ENCODE measurements at places on chromosomes 5 and 9. TPM values are rescaled to one million over a fixed set of nuclear protein-coding genes. Genes with fewer than 3 reads are reported as not detected.

DNA sequence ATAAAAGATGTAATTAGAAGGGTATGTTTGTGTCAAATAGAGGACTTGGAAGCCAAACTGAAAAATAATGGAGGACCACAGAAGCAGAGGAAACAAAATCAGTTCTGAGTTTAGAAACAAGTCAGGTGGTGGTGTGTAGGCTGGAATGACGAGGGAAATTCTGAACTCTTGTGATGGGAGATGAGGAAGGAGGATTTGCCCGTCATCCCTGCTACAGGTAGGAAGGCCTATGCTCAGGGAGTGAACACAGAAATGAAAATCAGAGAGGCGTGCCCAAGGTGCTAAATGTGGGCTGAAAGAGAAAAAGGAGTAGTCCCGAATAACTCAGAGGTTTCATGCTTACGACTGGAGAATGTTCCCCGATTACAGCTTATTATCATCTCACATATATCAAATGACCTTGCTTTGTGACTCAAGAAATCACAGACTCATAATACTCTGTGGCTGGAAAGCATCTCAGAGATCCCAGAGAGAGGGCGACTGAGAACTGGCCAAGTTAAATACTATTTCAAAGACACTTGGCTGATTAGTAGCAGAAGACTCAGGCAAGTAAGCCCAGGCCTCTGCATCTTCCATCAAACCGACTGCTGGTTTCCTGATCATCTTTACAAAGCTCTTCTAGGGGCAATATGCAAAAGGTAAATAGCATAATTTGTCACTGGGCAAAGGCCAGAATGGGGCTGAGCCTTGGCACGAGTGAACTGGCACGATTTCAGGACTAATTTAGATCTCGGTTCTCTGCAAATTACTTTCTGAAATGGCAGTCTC lies 126.0 kb downstream of the SUSD1 start:
- DNase-seq, result no peak

DNA sequence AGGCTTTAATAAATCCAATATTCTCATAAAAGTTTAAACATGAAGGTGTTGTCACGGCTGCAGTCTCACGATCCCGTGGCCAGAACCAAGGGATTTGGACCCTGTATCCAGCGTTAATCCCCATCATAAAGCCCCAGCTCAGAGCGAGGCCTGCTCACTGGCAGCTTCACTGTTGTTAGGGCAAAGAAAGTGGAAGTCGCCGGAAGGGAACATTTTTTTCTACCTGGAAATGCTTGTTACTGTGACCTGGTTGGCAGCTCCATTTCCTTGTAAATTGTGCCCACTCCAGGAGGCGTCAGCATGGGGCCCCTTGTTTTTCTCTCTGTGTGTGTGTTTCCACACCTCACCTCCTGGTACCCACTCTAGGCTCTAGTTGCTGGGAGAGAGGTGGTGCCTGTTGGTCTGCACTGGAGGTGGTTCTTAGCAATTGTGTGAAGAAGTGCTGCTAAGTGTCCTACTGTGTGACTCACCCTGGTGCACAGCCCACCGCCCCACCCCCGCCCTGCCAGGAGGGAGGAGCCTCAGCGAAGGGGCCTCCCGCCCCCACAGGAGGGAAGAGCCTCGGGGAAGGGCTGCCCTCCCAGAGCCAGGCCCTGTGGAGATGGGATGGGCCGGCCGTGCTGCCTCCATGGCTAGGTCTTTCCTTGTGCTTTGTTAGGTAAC lies 105.1 kb downstream of the EHMT1 start:
- no peak for DNase-seq

- DNase-seq, result no peak
These were observed 2.2 kb downstream of the G3BP1 start for GRCh38 chr5:151773951-151774350.

DNA sequence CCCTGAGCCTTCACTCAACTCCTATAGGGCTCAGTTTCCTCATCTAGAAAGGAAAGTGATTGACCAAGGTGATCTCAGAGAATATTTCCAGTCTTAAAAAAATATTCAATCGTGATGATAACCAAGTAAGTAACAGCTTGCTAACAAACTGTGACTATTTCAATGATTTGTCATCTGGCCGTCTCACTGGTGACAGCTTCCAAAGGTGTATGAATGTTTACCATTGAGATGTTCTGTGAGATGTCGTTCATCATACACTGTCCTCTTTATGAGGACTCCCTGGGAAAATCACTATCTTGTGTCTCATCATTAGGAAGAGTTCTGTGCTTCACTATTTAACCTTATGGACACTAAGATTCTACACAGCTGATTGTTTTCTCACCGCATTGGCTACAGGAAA lies 75.7 kb downstream of the GLIS3 start:
- no peak for DNase-seq

- no peak for DNase-seq
These were observed 115.8 kb upstream of the CCL21 start for GRCh38 chr9:34825775-34826174.

The GM2A gene
- 19.6 TPM for total RNA-seq

The CTXN3 gene
- total RNA-seq, result not detected

GRCh38 chr9:124527781-124528180 lies 20.6 kb upstream of the NR5A1 start:
- DNase-seq, result no peak

DNA sequence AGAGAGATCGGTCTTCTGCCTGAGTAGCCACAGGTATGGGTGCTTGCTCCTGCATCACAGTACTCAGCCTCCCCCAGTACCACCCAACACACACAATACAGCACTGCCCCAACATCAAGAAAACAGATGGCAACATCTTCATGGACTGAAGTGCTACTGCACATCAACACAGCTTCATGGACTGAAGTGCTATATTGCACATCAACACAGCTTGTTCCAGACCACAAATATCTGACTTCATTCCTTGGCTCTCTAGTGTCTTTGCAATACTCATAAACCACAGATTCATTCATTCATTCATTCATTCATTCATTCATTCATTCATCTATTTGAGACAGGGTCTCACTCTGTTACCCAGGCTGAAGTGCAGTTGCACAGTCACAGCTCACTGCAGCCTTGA lies 31.1 kb upstream of the PCA3 start:
- DNase-seq, result no peak

GRCh38 chr5:5688925-5689310 lies 266.4 kb downstream of the ICE1 start:
- no peak for DNase-seq

The PCDHGA5 gene
- 0.11 TPM for total RNA-seq

- no peak for DNase-seq
These were observed 4.8 kb downstream of the HBEGF start for GRCh38 chr5:140341591-140341990.

DNA sequence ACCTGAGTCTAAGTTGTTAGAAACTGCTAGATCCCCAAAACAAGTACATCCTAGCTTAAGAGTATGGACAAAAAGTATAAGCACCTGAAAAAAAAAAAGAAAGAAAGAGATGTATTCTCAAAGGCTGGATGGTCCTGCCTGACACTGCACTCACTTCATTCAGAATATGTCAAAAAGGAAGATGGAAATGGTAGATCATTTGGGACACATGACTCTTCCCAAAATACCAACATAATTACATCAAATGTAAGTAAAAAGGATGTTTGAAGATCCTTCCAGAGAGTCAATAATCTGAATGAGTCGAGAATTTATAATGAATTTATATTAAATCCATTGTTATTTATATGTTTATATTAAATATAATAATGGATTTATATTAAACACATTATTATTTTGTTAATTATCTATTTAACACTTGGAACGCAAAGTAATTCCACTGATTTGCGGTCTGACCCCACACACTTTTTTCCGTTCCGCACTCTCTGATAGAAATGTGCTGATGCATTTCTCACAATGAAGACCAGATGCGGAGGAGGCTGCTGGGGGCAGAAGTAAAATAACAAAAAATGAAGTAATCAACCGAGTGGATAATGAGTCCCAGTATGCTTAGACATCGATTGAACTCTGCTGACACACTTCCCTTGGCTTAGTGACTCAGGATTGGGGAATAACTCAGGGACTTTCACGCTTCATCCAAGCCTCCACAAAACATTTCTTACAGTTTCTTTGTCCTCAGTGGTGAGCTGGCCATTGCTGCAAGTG lies 201.2 kb downstream of the ADAMTS12 start:
- DNase-seq, result no peak

- DNase-seq, result no peak
These were observed 330.1 kb downstream of the ADAMTS6 start for GRCh38 chr5:65151614-65152013.

DNA sequence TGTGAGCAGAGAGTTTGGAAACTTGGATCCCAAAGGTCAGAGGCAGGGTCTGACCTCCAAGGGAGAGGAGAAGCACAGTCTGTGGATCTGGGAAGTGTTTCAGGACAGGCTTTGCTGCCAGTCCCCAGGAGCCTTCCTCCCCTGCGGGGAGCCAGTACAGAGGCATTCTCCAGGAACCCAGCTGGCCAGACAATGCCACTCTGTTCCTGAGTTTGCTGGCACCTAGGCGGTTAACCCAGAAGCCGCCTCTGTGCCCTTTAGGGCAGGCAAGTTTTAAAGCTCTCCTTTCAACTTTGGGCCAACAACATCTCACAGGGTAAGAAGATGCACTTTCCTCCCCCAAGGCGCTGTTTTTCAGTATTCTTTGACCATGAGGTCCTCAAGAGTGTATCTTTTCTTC lies 37.0 kb upstream of the FGF1 start:
- DNase-seq, result no peak

The RNF183 gene
- total RNA-seq, result not detected

The CMYA5 gene
- 0.18 TPM for total RNA-seq

DNA sequence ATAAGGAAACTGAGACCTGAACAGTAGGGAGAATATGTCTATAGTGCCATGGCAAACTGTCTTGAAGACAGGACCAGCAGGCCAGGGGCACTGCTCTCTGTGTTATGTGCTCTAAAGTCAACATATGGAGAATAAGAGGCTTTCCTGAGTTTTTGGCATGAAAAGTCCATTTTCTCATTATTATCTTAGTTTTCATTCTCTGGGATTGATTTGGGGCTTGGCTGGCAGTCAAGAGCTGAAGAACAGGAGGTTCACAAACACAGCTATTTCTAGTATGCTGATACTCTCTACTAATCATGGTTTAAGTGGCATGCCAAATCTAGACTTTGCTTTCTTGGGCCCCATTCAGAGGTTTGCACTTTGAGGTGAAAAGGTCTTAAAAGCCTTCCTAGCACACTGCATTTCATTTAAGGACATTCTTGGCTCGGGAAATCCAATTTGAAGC lies 404.4 kb downstream of the ZNF608 start:
- DNase-seq, result no peak

The IFNA2 gene
- not detected for total RNA-seq

DNA sequence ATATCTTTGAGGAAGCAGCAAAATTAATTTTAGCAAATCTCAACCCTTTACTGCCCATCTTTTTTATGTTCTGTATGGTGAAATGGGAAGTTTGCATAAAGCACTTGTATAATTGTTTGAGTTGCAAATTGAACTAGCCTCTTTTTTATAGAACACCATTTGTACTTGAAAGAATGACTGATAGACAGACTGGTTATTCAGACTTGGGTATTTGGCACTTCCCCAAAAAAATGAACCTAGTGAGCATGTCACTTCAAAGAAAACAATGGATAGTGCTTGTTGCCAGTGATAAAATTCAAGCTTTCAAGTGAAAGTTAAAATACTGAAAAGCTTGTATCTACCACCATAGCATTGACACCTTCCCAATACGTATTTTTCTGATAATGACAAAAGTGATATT lies 115.8 kb downstream of the ERCC6L2 start:
- no peak for DNase-seq

DNA sequence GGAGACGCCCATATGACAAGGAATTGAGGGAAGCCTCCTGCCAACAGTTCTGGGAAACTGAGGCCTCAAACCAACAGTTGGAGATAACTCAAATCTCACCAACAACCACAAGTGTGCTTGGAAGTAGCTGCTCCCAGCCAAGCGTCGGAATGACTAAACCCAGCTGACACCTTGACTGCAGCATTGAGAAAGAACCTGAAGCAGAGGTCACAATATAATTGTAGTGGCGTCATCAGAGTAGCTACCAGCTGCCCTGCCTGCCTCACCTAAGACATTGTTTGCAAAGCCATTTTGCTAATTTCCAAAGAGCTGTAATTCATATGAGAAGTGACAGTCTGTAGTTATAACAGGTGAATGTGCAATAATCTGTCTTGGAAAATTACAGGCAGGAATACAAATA lies 40.8 kb upstream of the ANKRD31 start:
- no peak for DNase-seq

All from activated CD8-positive, alpha-beta T cell treated with anti-CD3 and anti-CD28 coated beads, Interleukin-2, amount 10 ng/mL, durations not matched to agents 7 days and 5 days (primary cell).